ENCODE measurements at places on chromosomes 4 and X. TPM values are rescaled to one million over a fixed set of nuclear protein-coding genes. Genes with fewer than 3 reads are reported as not detected.
A peak's percentile ranks its signal among the peaks of the same experiment; 100 is the strongest.

The PPARGC1A gene
- 10.2 TPM for total RNA-seq

The APLN gene
- not detected for total RNA-seq

The JADE3 gene
- 31.3 TPM for total RNA-seq

DNA sequence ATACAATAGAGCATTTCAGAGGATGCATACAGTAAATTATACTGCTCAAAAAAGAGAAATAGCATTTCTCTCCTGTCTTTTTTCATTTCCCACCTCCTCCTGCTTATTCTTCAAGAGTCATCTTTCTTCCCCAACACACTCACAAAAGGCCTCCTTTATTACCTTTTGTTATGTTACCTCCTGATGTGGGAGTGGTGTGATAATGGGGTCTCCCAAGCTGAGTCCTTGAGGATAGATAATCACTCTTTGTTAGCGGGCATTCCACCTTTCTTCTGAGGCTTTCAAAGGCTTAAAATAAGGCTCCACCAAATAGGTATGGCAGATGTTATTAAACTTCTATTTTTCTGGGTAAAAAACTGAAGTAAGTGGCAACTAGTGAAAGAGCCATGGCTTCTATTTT, 159.8 kb downstream of the CPEB2 start:
- DNase-seq: peak; percentile 61

The MAGT1 gene
- 40.0 TPM for total RNA-seq

GRCh38 chrX:119132961-119133360, 5.3 kb upstream of the KIAA1210 start:
- no peak for DNase-seq

All from endodermal cell (in vitro differentiated cells).